T-helper 22 cell (primary cell): ENCODE measurements at places on chromosomes 16 and 17.

GRCh38 chr16:6684076-6684673, 648.5 kb upstream of the RBFOX1 start:
- no peak for DNase-seq

- no peak for DNase-seq
Measured at GRCh38 chr17:21199311-21199710, 14.7 kb downstream of the TMEM11 start.

DNA sequence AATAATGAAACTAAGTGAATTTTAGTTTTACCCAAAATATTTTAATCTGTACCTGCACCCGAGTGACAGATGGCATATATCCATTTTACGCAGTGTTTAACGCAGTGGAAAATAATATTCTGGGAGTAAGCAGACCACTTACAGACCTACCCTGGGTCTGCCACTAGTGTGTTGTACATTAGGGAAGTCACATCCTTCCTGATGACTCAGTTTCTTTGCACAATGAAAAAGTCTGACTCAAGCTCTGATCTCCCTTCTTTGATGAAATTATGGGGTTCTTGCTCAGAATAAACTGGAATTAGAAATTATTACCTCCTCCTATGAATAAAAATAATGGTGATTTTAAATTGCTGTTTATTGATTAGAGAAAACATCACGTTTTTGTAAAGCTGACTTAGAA, 123.2 kb upstream of the AXIN2 start:
- DNase-seq, result no peak

DNA sequence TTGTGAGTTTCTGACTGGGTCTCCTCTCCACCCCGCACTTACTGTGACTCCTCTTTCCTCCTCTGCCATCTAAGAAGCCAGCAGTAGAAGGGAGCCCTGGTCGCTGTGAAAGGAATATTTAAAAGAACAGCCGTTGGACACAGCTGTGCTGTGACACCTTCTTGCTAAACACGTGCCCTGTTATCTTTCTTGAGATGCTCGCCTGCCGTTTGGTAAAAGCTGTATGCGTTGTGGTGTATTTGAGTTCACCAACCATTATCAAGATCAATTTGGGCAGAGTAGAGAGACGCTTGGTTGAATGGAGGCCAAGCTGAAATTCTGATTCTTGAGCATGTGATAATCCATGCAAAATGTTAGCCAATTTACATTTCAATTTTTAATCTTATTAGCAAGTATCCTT, 3.8 kb downstream of the GID4 start:
- DNase-seq, result no peak

- no peak for DNase-seq
Measured at GRCh38 chr16:69490707-69491324, 66.4 kb downstream of the CYB5B start.
